ENCODE measurements at places on chromosomes 2 and 18. TPM values are rescaled to one million over a fixed set of nuclear protein-coding genes. Genes with fewer than 3 reads are reported as not detected.

DNA sequence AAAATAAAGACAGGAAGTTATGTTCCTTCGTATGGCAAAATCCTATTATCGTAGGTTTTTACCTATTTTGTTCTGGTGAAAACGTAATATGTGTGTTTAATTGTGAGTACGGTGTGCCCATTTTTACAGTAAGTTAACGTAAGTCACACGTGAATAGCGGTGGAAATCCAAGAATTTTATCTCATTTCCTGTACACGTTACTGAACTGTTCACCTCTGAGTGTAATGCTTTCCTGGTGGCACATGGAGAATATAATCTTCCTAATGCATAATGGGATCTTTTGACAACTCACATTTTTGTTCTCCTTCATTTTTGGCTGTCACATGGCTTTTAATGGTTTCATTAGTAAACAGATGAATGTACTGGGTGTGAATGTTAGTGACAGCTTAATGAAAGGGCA, 28.2 kb downstream of the BCL2L11 start:
- DNase-seq = no peak

The SLC4A3 gene
- total RNA-seq = 5.6 TPM

- DNase-seq = no peak
Measured at GRCh38 chr18:79393181-79393634, 2.5 kb upstream of the NFATC1 start.

- DNase-seq = no peak
Measured at GRCh38 chr2:42060718-42061619, 13.1 kb downstream of the PKDCC start.

Measured in GM23338 (cell line).